ENCODE measurements at places on chromosomes 4 and X.

- no peak for DNase-seq
These were observed 287.4 kb downstream of the CHIC1 start for GRCh38 chrX:73850124-73851013.

- DNase-seq: no peak
These were observed 121.2 kb upstream of the CXXC4 start for GRCh38 chr4:104615926-104616325.

- no peak for DNase-seq
These were observed 98.7 kb upstream of the DDIT4L start for GRCh38 chr4:100288811-100289529.

DNA sequence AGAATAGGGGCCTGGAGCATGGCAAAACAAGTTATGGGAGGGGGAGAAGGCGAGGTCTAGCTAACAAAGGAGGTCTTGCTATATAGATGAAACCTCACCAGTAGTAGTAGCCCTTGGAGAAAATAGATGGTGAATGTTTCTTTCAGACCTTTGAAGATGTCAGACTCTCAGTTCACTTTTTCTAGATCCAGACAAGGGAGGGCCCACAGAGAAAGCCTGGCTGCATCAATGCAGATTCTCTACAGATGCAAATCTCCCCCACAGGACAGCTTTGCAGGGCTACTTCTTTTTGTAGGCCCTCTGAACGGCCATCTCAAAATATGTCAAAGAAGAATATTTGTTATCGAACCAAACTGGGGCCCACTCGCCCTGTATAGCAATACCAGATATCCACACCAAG, 159.7 kb downstream of the ANK2 start:
- DNase-seq: no peak

DNA sequence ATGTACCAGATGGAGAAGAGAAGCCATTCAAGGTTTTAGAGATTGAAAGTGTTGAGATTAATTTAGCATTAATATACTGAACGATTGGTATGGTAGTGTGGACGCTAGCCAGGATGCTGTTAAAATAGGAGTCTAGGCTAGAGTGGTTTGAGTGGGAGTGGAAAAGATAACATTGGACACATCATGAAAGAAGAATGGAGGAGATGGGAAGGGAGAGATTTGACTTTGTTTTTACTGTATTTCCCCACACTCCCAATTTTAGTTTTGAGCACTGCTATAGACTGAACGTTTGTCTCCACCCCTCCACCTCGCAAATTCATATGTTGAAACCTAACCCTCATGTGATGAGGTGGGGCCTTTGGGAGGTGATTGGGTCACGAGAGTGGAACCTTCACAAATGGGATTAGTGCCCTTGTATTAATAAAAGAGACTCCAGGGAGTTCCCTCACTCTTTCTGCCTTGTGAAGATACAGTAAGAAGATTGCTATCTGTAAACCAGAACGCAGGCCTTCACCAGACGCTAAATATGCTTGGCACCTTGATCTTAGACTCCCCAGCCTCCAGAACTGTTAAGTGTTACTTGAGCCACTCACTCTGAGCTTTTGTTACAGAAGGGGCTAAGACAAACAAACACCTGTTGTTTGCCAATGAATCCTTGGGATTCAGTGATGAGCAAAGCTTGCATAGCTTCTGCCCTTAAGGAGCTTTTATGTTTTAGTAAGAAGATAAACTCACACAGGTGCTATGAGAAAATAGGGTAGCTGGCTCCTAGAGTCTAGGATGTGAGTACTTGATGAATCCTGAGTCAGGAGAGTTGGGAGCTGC, 25.8 kb downstream of the USP9X start:
- no peak for DNase-seq

DNA sequence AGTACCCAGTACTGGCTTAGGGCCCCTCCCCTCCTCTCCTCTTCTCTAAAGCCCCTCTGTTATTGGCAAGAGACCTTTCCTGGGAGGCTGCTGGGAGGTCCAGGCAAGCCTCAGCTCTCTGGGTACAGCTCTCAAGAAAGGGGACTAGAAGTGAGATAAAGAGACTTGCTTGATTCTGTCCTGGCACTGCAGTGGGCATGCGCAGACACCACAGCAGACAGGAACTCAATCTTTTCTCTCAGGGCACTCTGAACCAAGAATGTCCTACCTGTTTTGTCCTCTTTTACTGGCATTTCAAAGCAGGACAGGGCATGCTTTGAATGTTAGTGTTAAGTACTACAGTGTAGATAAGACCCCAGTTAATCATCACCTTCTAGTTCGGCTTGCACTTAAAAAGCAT, 74.9 kb downstream of the NYX start:
- peak; percentile 32 for DNase-seq

DNA sequence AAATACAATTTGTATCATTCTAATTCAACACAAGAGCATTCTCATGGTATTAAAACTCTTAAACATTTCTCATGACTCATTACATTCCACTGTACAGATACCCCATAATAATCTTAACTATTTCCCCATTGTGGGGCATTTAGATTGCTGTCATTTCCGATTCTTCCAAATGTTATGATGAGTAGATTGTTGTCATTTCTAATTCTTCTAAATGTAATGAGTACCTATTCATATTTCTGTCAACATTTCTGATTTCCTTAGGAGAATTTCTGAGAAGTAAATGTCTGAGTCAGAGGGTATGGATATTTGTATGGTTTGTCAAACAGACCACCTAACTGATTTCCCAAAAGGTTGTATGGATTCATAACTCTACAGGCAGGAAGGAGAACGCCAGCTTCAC, 8.3 kb downstream of the S100G start:
- no peak for DNase-seq

DNA sequence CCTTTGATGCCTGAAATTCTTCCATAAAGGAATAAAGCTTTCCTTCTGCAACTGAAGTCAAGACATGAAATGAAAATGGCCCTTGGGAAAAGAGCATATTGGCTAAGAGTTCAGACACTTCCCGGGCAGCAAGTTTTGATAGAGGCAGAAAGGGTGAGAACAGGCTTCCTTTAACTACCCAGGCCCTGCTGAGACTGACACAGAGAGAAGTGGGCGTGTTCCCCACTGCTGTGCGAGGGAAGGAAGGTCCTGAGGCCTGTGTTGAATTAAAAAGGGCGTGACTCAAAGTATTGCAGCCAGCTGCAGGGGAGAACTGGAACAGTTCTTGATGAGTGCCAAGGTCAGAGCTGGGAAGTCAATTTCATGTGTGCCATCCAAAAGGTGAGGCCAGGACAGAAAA, 33.9 kb upstream of the ADGRG2 start:
- no peak for DNase-seq

DNA sequence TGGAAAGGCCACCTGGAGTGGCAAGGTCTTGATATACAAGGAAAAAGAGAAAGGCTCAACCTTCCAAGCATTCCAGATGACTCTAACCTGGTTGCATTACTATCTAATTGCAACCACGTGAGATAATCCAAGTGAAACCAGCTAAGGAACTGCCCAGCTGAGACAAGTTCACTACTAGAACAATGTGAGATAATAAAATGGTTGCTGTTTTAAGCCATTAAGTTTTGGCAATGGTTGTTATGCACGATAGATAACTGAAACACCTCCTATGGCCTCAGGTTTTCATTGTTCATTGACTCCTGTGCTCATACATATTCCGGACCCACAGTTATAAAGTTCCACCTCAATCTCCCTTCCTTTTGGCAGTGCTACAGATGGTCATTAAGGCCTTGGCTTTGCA, 9.2 kb upstream of the CXorf66 start:
- no peak for DNase-seq
